ENCODE measurements at places on chromosomes 3 and 15.

DNA sequence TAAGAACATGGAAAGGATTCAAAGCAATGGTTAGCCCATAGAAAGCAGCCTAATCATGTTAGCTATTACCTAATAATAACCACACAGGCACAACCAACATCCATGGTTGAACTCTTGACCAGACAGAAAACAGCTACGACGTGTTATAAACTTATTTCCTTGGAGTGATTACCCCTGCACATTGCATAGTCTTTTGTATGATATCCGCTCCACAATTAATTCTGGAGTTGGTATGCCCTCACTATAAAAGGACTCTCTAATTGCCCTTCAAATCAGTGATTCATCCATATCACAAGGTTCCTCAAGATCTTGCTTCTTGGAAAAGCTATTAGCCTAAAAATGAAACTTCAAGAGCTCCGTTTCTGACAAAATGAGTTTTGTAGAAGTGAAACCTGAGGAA lies 117.9 kb downstream of the SYNPR start:
- no peak for DNase-seq

- no peak for DNase-seq
These were observed 15.9 kb upstream of the HRH1 start for GRCh38 chr3:11138371-11138770.

GRCh38 chr3:124266487-124266886 lies 274.6 kb upstream of the ROPN1 start:
- DNase-seq = no peak

- DNase-seq = no peak
These were observed 36.6 kb downstream of the MKRN2 start for GRCh38 chr3:12593473-12593872.

DNA sequence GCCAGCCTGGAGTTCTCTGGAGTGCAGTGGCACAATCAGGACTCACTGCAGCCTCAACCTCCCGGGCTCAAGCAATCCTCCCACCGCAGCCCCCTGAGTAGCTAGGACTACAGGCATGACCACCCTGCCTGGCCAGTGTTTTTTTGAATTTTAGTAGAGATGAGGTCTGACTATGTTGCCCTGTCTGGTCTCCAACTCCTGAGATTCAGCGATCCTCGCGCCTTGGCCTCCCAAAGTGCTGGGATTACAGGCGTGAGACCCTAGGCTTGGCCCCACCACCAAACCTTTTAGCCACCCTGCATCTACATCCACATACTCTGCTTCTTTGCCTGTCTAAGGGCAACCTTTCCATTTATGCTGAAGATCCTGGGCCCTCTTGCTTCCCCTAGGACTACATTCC lies 4.4 kb downstream of the NUSAP1 start:
- DNase-seq = no peak

- no peak for DNase-seq
These were observed 25.2 kb upstream of the SLCO2A1 start for GRCh38 chr3:134054881-134055280.

- DNase-seq = no peak
These were observed 221.4 kb downstream of the THSD4 start for GRCh38 chr15:71336671-71337070.

- no peak for DNase-seq
These were observed 55.9 kb upstream of the MCTP2 start for GRCh38 chr15:94175420-94175819.

Data from activated CD8-positive, alpha-beta T cell treated with anti-CD3 and anti-CD28 coated beads for 36 hours (primary cell).